ENCODE measurements at places on chromosomes 4 and X.

- DNase-seq, result no peak
These were observed 9.4 kb upstream of the HERC5 start for GRCh38 chr4:88447371-88448095.

DNA sequence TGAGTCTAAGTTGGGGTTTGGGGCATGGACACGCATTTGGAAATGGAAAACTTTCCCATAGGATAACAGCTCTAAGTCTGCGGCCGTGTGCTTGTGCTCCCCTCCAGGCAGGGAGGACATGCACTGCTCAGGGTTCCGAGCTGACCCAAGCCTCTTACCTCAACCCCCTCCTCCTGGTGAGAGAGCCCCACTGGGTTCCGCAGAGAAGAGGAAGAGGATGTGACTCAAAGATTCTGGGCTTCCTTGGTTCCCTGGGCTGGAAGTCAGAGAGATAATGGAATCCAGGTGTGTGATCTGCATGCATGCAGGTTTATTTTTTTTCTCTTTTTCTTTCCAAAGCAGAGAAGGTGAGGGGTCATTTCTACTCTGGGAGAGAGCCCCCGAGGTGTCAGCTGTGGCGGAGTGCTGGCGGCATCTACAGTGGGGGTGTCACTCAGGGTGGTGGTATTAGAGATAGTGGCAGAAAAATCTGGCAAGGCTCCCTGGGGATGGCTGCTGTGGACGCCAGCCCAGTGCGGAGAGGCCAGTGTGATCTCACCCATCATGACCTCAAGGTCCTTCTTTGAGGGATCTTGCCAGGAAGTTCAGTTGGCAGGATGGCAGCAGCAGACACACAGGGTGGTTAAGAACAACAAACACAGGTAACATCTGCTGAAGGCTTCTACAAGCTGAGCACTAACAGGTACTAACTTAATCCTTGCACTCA lies 168.7 kb upstream of the HAND2 start:
- no peak for DNase-seq

DNA sequence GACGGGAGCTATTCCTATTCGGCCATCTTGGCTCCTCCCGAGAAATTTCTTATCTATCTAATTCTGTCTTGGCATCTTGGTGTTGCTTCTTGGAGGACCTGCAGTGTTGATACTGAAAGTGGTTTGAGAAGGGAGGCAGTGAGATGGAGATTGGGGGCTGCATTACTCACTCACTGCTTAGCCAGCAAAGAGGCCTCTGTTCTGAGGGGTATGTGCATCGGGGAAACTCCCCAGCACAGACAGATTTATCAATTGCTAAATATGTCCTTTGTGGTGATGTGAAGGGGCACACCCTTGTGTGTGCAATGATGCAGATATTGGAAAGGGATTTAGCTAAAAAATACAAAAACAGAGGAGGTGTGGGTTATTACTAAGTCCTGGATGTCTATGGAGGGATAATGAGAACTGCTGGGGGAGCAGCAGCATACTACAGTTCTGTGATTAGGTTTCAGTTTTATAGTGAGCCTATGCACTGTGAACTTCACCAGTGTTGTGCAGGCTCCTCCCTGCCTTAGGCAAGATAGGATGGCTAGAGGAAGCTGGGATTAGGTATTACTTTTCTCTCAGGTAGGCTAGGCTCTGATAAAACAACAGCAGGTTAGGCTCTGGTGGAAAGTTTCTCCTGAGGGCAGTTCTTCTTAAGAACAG lies 279.0 kb downstream of the HS3ST1 start:
- DNase-seq, result no peak

GRCh38 chrX:98068024-98068580 lies 1184.4 kb downstream of the RPA4 start:
- DNase-seq, result no peak

DNA sequence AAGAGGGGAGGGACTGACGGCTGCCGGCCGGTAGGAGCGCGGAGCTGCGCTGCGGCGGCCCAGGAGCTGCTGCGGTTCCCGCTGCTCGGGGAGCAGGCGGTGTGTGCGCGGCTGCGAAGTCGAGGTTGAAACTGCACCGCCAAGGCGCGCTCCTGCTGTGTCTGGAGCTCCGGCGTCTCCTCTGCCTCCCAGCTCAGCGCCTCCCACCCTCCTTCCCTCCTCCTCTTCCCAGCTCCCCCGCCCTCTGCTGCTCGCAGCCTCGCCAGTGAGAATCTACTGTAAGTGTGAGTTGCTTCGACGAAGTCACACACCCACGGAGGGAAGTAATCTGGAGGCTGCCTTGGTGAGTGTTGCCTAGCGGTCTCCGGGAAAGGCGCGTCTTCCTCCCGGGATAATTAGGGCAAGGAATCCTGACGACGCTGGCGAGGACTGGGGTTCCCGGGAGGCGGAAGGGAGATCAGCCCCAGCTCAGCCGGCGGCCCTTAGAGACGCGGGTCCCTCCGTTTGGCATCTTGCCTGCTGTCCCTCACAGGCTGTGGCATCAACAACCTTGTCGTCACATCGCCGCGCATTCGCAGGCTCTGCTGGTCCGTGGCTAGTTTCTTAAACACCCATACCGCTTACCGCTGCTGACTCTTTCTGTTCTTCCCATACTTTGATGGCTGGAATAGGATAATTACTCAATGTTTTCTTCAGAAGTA lies at the start of gene EPHA5:
TSS of gene EPHA5 (minus strand) at position 159 of the 701 bp plus-strand sequence. CDS start 747 bp downstream, outside the sequence.
- no peak for DNase-seq

DNA sequence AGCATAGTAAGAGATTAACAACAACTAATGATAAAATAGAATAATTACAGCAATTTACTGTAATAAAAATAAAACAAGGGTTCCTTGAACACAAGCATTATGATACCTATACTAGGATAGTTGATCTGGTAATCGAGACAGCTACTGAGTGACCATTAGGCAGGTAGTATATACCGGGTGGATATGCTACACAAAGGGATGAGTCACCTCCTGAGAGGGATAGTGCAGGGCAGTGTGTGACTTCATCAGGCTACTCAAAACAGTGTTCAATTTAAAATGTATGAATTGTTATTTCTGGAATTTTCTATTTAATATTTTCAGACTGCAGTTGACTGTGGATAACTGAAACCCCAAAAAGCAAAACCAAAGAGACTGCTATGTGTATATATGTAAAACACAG lies 9.7 kb upstream of the ANTXR2 start:
- DNase-seq, result no peak

DNA sequence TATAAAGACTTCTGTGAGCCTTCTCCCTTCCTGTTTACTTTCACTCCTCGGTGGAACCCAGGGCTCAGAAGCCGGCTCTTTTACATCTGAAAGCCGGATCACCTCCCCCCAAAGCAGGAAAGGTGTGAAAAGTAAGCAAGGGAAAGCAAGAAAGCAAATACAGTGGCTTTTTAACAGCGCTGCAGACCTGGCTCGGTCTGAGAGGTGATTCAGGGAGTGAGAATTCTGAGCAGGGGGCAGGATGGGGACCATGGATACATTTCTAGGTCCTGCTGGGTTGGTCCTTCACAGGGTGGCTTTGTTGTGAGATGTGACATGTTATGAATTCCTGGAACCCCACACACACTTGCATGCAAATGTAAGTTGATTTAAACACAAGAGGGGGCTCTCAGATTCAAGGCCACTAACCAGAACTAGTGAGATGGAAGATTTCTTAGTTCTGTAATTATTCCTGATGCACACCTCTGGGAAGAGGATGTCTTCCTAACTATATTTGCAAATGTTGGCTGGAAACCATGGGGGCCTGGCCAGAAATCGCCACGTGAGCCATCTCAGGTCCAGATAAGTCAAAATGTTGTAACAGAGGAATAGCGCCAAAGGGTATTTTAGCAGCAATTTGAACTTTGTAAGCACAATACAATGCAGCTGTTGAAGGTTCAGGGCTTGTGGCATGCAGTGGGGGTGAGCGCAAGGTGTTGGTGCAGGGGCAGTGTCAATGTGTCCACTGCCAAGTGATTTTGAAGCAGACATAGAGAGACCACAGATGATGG lies 670.1 kb upstream of the LCORL start:
- no peak for DNase-seq

DNA sequence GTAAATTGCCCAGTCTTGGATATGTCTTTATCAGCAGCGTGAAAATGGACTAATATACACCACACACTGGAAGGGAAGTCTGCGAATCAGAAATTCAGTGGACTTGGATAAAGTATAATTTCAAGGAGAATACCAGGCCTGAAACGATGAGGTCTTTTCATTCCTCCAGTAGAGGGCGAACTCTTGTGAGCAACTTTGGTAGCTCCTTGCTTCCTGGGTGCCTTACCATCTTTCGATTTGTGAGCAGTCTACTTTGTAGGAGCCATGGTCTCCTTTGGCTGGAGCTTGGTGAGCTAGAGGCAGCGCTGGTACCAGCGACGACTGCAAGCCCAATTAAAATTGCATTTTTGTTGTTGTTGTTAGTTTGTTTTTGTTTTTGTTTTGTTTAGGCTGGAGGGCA lies 791.9 kb downstream of the FAT4 start:
- DNase-seq, result no peak

DNA sequence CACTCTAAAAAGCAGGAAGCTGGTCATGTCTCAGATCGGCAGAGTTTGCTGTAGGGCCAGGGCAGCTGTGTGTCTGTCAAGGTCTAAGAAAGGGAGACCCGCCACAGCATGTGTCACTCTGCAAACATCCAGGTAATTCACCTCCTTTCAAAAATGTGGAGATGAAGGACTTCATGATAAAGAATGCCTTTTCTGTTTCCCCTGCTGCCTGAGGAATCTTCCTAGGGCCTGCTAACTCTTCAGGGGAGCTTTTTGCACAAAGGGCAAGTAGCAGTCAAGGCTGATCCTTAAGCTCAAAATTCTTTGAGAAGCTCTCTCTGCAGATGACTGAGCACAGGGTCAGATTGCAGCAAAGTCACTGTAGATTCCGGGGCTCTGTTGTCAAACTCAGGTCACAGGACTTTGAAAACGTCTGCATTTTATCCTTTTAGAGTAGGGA lies 21.1 kb downstream of the RASL11B start:
- no peak for DNase-seq

- DNase-seq, result no peak
These were observed 555 bp upstream of the SPP1 start for GRCh38 chr4:87974856-87975462.

DNA sequence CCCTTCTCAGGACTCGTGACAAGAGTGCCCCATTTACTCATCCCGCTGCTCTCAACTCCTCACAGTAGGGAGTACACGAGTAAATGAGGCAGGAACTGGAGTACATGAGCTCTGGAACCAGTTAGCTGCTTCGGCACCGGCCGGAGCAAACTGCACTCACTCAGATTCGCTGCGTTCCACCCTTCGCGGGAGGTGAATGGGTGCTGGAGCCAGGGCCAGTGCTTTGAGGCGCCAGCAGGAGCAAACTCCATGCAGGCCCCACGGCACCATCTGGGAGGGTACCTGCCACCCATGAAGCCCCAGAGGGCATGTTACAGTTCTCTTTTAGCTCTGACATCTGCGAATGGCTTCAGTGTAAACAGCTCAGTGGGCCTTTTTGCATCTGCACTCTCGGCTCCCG lies 315.5 kb upstream of the GK2 start:
- DNase-seq, result no peak

DNA sequence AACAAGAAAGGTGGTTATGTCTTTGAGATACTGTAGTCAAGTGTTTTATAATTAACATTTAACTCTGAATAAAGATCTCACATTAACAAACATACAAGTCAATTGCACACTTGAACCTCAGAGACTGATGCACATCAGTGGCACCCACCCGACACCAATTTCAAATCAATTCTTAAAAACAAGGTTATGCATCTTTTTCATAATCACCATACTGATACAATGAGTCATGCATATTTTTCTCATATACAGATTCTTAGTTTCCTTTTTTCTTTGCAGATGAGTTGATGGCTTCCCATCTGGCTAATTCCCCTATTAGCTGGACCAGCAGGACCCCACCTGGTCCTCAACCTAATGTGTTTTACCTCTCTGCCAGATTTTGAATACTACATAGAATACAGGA lies 136.2 kb upstream of the RPL34 start:
- no peak for DNase-seq

GRCh38 chr4:6290769-6291547 lies 21.3 kb downstream of the WFS1 start:
- DNase-seq, result no peak

- DNase-seq, result no peak
These were observed 655.3 kb upstream of the FRG1 start for GRCh38 chr4:189285377-189285776.

DNA sequence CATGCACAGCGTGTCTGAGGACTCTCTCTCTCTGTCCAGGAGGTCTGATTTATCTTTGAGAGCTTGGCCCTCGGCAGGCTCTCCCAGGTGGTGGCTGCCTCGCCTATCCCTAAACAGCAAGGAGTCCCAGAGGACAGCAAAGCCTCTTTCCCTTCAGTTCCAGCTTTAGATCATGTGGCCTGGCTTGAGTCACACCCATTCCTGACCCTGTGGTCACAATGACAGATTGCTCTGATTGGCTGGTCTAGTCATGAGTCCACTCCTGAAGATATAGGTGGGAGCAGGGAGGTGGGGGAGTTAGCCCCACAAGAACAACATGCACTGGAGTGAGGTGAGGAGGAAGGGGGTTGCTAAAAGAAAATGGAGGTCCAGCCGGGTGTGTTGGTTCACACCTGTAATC lies 12.1 kb upstream of the PORCN start:
- no peak for DNase-seq

- no peak for DNase-seq
These were observed 76.4 kb downstream of the EFHC2 start for GRCh38 chrX:44267116-44267515.

DNA sequence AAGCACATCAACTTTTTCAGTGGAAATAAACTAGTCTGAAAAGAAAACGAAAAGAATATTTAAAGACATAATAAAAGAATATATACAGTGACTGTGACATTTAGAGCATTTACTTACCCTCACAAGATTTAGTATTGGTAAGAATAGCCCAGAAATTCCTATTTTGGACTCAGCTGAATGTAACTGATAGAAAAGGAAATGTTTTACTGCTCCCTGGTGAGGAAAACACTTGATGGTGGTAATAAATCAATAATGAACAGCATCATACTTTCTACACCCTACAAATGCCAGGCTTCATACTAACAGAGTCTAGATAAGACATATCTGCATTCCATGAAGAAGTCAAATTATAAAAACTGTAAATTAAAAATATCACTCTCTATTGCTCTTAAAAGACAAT lies 753.5 kb upstream of the PCDH10 start:
- DNase-seq, result no peak

DNA sequence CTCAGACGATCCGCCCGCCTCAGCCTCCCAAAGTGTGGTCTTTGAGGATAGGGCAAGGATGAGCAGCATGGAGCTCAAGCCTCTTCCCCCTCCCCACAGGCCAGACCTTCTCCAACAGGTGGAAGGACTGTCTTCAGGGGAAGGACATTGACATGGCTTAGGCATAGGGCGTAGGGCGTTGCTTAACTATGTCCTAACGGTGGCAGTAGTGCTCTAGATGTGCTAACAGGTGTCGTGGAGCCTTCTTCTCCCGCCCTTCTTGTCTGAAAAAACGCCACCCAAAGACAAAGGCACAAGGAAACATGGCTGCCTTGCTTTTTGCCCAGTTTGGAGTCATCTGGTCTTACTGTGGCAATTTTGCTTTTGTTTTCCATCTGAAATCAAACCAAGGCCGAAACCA lies 219.8 kb downstream of the OR13H1 start:
- DNase-seq, result peak; percentile 57

- no peak for DNase-seq
These were observed 8.2 kb downstream of the STX18 start for GRCh38 chr4:4533461-4534169.

- DNase-seq, result no peak
These were observed 38.2 kb downstream of the HPGDS start for GRCh38 chr4:94304365-94304971.

Measured in activated CD8-positive, alpha-beta memory T cell treated with anti-CD3 and anti-CD28 coated beads for 4 hours (primary cell).